ENCODE measurements at places on chromosomes 2 and 18.

DNA sequence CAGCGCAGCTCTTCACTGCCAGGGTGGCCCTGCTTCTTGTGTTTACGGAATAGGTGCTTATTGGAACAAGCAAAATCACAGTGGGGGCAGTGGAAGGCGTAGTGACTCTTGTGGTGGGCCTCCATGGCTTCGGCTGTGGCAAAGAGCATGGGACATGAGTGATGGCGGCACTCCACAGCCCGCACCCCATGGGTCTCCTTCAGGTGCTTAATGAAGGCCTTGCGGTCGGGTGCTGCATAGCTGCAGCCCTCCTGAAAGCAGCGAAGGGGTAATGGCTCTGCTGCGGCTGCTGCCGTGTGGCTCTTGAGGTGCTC is 10.7 kb downstream of the ZNF142 start:
- no peak for DNase-seq

GRCh38 chr2:159960414-159960813 is 102.0 kb downstream of the PLA2R1 start:
- no peak for DNase-seq
- H3K4me3 ChIP-seq = no peak overlapping the region
- H3K36me3 ChIP-seq = no peaks in the 10 kb centered on the region
- no peaks in the 10 kb centered on the region for H3K27me3 ChIP-seq

- H3K36me3 ChIP-seq = no peaks in the 10 kb centered on the region
- H3K4me3 ChIP-seq = no peak overlapping the region
- no peak overlapping the region for H3K27ac ChIP-seq
- H3K4me1 ChIP-seq = no peaks in the 10 kb centered on the region
- no peak for DNase-seq
These were observed 66.0 kb downstream of the HPCAL1 start for GRCh38 chr2:10368491-10369231.

GRCh38 chr18:48548921-48549320 is 10.1 kb downstream of the CTIF start:
- H3K4me1 ChIP-seq = peaks cover 48% of the 10 kb centered on the region
- no peaks in the 10 kb centered on the region for H3K27me3 ChIP-seq
- peaks cover 13% of the 10 kb centered on the region for H3K36me3 ChIP-seq
- DNase-seq = no peak
- H3K4me3 ChIP-seq = no peak overlapping the region

DNA sequence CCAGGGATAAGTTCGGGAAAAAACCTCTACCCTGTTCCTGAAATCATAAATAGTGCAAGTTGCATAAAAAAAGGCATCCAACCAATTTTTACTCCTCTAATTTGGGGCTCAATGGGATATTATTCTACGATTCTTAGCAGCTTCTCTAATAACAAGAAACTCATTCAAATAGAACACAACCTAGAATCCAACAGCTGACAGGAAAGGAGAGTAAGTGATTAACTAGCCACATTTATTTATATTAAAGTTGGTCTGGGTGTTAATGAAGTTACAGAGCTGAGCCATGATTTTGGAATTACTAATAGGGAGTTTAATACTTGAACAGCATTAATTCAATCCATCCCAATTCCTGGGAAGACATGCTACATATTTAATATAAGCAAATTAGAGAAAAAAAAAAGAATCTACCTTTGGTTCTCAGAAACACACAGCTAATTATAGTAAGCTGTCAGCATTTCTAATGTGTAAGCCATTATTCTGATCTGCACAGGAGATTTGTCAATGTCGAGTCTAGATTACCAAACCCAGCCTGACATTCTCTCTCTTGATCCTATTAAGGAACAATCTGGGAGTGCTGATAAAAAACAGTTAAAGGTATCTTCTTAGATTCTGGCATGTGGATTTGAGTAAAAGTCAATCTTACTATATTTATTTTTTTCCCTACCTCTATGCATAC is 267.7 kb downstream of the NBAS start:
- H3K27ac ChIP-seq = no peak overlapping the region
- no peaks in the 10 kb centered on the region for H3K27me3 ChIP-seq
- H3K36me3 ChIP-seq = peaks cover 8% of the 10 kb centered on the region
- H3K4me3 ChIP-seq = no peak overlapping the region

DNA sequence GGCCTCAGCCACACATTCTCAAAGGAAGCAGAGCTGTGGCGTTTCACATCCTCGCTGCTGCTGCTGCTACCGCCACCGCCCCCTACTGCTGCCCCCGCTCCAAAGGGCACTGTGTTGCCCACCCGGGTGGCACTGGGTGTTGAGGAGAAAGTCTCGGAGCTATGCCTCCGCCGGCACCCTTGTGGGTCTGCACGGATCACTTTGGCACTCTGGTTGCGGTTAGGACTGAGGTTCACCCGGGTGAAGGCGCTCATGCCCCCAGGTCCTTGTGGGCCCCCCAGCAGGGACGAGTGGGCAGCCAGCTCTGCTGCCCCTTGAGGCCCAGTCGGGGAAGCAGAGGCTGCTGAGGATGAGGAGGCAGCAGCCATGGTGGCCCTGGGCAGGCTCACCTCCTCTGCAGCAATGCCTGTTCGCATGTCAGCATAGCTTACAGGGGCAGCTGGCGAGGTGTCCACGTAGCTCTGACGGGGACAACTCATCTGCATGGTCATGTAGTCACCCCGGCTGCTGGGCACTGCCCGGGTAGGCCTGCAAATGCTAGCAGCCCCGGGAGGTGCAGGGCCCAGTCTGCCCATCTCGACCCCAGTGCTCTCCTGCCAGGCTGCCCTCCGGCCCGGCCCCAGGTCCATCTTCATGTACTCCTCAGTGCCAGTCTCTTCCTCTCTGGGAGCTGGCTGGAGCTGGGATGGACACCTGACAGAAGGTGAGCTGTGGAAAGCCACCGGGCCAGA is 4.2 kb downstream of the IRS1 start:
- H3K36me3 ChIP-seq = peaks cover 68% of the 10 kb centered on the region
- peak; percentile 68 for DNase-seq
- H3K27me3 ChIP-seq = no peaks in the 10 kb centered on the region
- peaks cover 7% of the 10 kb centered on the region for H3K4me1 ChIP-seq
- H3K27ac ChIP-seq = peak overlapping the region; percentile 93

- no peak overlapping the region for H3K4me3 ChIP-seq
- peaks cover 3% of the 10 kb centered on the region for H3K4me1 ChIP-seq
- DNase-seq = no peak
- H3K27ac ChIP-seq = no peak overlapping the region
- no peaks in the 10 kb centered on the region for H3K27me3 ChIP-seq
These were observed 389.5 kb downstream of the MTX2 start for GRCh38 chr2:176658708-176659107.

DNA sequence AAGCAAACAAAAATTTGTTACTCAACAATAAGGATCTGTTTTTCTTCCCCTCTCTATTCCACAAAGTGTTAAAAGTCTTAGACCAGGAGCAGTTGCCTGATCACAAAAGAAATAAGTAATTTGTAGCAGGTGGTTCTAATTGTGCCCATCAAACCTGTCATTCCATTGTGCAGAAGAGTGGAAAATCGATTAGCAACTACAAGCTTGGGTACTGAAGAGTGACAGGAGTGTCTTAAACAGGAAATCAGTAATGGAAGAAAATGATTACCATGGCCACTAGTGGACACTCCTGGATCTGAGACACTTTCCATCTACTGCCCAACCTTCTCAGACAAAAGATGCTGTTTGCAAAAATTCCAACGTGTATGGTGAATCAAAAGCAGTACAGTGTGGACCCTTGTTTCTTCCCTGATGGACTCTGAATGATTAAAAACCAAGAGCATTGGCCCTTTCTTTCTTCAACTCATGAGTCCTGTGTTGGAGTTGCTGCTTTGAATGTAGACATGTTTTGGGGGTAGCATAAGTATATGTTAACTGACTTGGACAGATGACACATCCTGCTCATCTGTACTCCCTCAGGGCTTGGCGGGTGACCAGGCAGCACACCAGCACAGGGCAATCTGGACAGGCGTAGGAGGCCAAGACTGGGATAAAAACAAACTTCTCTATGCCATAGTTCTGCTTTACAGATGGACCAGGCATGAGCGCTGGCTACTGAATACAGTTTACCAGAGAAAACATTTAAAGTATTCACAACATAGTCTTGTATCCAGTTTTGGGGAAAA is 51.9 kb downstream of the PLA2R1 start:
- H3K4me3 ChIP-seq = no peak overlapping the region
- no peak for DNase-seq
- H3K27ac ChIP-seq = no peak overlapping the region
- no peaks in the 10 kb centered on the region for H3K27me3 ChIP-seq

- H3K4me1 ChIP-seq = no peaks in the 10 kb centered on the region
- no peak overlapping the region for H3K27ac ChIP-seq
- DNase-seq = peak; percentile 22
- no peaks in the 10 kb centered on the region for H3K36me3 ChIP-seq
- no peak overlapping the region for H3K4me3 ChIP-seq
These were observed 211.3 kb upstream of the HAAO start for GRCh38 chr2:43003702-43004101.

DNA sequence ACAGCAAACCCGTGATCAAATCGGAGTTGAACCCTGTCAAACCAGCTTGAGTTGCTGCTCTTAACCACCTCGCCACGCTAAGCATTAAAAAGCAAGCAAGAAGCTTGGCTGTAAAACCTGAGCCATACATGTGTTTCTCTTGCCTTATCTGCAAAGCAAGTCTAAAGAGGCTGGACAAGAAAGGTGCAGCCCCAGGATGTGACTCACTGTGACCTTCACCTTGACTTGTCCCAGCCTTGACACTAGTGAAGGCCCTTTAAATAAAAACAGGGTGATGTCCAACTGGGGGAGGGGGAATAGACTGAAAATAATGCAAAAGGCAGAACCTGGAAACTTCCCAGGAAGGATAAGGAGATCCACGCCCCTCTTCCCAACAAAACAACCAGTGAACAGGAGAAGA is 127.6 kb upstream of the NPAS2 start:
- no peaks in the 10 kb centered on the region for H3K27me3 ChIP-seq
- H3K4me3 ChIP-seq = no peak overlapping the region
- no peaks in the 10 kb centered on the region for H3K36me3 ChIP-seq
- no peaks in the 10 kb centered on the region for H3K4me1 ChIP-seq

- H3K4me3 ChIP-seq = no peak overlapping the region
- H3K27ac ChIP-seq = no peak overlapping the region
- peaks cover 4% of the 10 kb centered on the region for H3K4me1 ChIP-seq
- peaks cover 13% of the 10 kb centered on the region for H3K36me3 ChIP-seq
These were observed 34.0 kb downstream of the NAPG start for GRCh38 chr18:10559553-10560451.

DNA sequence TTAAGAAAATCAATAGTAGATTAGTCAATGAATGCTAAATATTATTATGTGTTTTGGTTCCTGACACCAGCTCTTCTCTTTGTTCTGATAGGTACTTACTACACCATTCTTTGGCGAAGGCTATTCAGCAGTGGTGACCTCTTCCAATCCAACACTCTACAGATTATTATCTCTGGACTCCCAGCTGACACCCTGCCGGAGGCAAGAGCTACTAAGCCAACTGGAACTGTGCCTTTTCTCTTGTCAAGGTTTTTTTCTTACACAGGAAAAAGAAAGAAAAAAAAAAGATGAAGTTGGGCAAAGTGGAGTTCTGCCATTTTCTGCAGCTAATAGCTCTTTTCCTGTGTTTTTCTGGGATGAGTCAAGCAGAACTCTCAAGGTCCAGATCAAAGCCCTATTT is 11.7 kb downstream of the CDH7 start:
- H3K27me3 ChIP-seq = no peaks in the 10 kb centered on the region
- no peaks in the 10 kb centered on the region for H3K4me1 ChIP-seq
- no peak overlapping the region for H3K4me3 ChIP-seq
- H3K36me3 ChIP-seq = no peaks in the 10 kb centered on the region
- no peak overlapping the region for H3K27ac ChIP-seq

DNA sequence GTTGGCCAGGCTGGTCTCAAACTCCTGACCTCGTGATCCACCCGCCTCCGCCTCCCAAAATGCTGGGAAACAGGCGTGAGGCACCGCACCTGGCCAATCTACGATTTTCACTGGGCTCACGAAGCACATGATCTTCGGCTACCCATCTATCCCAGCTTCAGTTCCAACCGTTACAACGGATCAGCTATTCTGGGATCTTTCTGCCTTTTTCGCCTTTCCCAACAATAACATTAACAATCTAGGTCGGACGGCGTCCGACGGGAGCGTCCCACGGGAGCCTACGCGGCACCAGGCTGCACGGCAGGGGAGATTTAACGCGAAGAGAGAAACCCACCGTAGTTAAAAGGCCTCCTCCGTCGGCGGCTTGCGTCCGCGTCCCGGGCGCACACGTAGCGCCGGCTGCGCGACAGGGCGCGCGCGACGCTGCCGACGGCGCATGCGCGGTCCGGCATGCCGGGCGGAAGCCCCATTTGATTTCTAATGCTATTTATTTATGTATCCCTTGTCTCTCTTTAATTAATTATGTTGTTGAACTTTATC is at the start of gene MSL3B:
TSS of gene MSL3B (minus strand) at position 394 of the 540 bp plus-strand sequence.
- DNase-seq = no peak
- peaks cover 3% of the 10 kb centered on the region for H3K4me1 ChIP-seq
- peaks cover 35% of the 10 kb centered on the region for H3K36me3 ChIP-seq
- peak within 1 kb of the TSS; percentile 35 for H3K27ac ChIP-seq
- peak within 1 kb of the TSS; percentile 46 for H3K4me3 ChIP-seq

All from RWPE2 (cell line).